Right ventricle myocardium inferior (tissue), 1 donor: ENCODE measurements at places on chromosomes 2 and 18. TPM values are rescaled to one million over a fixed set of nuclear protein-coding genes. Genes with fewer than 3 reads are reported as not detected.

DNA sequence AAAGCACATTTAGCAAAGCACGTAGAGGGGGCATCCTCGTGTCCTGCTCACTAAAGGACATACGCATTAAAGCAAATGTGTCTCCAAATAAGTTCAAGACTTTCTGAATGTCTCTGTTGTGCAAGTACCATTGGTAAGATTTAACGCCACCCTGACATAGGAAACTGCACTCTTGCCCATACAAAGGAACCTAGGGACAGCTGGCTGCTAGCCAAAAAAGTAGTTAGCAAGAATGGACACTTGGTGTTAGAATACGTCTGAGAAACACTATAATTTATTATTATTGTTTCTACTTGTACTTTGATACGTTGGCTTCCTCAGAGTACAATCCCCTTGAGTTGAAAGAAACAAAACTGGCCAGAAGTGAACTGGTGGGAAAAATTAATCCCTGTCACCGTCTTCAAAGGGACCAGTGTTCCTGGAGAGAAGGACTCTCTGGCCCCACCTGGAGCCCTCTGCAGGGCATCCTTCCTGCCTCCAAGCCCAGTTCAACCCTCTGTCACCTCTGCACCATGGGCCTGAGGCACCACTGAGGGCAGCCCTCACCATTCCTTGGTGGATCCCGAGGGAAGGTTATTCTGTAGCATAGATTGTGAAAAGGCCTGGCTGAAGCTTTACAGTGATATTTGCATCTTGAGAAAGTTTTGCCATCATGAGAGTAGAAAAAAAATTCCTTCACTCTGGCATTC lies 51.4 kb upstream of the APCDD1 start:
- no peak for DNase-seq

DNA sequence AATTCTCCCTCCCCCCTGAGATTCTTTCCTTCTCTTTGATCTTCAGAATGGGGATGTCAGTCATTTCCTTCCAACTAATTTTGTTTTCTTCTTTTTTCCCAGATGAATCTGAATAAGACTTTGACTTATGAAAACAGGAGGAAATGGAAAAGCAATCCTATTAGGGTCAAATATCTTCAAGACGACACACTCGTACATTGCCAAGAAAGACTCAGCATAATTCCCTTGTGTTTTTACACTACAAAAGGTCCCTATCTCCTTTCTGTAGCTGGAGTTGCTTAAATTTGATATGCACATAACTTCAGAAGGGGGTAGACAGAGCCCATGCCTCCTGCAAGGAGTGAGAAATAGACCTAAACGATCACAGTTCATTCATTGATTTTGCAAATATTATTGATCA lies 230.3 kb upstream of the RBBP8 start:
- DNase-seq: no peak

- DNase-seq: no peak
Observed at GRCh38 chr2:194205568-194206227, 1451.3 kb upstream of the SLC39A10 start.

The SCN3A gene
- total RNA-seq: 0.95 TPM
